Ovary (tissue), 10 donors: ENCODE measurements at places on chromosomes 16 and 17. TPM values are rescaled to one million over a fixed set of nuclear protein-coding genes. Genes with fewer than 3 reads are reported as not detected.

Gene PTX4
- not detected for total RNA-seq

Gene HOXB7
- 0.88 TPM for total RNA-seq

Gene GRAP
- total RNA-seq: 1.9 TPM

Gene EPOP
- 0.83 TPM for total RNA-seq

Gene RNF227
- total RNA-seq: 16.5 TPM

Gene AATK
- 1.4 TPM for total RNA-seq

Gene HAPSTR1
- 62.1 TPM for total RNA-seq

DNA sequence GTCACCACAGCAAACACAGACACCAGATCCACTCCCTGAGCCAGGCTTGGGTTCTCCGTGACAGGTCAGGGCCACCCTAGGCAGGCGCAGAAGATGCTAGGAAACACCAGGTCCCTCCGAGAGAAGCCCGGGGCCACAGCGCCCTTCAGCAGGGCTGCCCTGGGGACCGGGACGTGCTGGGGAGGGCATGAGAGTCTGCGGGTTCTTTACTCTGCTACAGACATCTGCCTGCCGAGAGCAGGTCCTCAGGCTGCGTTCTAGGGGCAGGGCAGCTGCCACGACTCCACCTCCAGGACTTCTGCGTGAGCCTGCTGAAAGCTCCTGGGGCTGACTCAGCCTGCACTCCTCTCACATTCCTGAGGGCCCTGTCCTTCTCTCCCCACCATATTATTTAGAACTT, 11.4 kb downstream of the MYLK3 start:
- H3K27me3 ChIP-seq: no peaks in the 10 kb centered on the region
- no peak for DNase-seq
- H3K4me3 ChIP-seq: no peak overlapping the region
- no peaks in the 10 kb centered on the region for H3K4me1 ChIP-seq

- no peaks in the 10 kb centered on the region for H3K4me1 ChIP-seq
- no peaks in the 10 kb centered on the region for H3K27me3 ChIP-seq
- H3K27ac ChIP-seq: no peak overlapping the region
Observed at GRCh38 chr16:33059206-33059605, 134.8 kb upstream of the TP53TG3C start.

DNA sequence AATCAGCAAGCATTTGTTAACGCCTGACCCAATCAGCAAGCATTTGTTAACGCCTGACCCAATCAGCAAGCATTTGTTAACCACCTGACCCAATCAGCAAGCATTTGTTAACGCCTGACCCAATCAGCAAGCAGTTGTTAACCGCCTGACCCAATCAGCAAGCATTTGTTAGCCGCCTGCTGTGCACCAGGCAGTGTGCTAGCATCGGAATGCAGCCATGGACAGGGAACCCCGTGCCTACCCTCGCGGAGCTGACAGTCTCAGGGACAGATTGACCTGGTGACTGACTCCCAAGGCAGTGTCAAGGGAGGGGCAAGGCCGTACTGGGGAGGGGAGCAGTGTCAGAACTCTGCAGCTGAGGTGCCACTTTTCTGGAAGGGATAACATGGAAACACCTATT, 66.9 kb downstream of the ABR start:
- H3K27me3 ChIP-seq: no peaks in the 10 kb centered on the region
- peaks cover 16% of the 10 kb centered on the region for H3K4me1 ChIP-seq
- no peak overlapping the region for H3K4me3 ChIP-seq
- no peak for DNase-seq
- no peak overlapping the region for H3K27ac ChIP-seq

- no peak overlapping the region for H3K27ac ChIP-seq
- no peaks in the 10 kb centered on the region for H3K27me3 ChIP-seq
- no peak overlapping the region for H3K4me3 ChIP-seq
- no peaks in the 10 kb centered on the region for H3K4me1 ChIP-seq
Observed at GRCh38 chr17:58028578-58028977, 21.5 kb upstream of the SRSF1 start.

- H3K36me3 ChIP-seq: no peaks in the 10 kb centered on the region
- peak overlapping the region; percentile 78 for H3K27ac ChIP-seq
- H3K4me3 ChIP-seq: no peak overlapping the region
- H3K27me3 ChIP-seq: no peaks in the 10 kb centered on the region
Observed at GRCh38 chr17:2076087-2076984, 21.4 kb downstream of the HIC1 start.

DNA sequence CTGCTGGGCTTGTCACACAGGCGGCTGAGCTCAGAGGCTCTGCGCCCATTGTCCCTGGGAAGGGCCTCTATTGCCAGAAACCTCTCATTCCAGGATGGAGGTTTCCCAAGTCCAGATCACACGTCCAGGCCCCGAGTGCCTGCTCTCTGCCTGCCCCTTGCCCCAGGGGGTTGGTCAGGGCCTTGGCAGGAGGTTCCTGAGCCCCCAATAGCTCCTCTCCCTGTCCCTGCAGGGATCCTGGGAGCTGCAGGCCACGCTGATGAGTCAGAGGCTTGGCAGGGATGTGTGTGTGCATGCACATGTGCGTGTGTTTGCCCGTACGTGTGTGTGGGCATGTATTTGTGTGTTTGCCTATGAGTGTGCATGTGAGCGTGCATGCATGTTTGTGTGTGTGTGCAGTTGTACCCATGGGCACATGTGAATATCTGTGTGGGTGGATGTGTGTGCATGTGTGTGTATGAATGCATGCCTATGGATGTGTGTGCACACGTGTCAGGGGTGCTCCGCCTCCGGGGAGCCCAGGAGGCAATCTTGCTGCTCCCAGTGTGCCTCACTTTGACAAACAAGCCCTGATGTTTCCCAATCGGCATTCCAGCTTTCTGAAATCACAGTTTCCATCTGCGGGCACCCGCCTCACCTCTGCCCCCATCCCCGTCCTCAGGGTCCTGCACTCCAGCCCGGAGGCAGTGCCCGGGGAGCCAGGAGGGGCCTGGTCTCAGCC, 98.4 kb upstream of the GSE1 start:
- peaks cover 26% of the 10 kb centered on the region for H3K4me1 ChIP-seq
- H3K4me3 ChIP-seq: no peak overlapping the region
- no peaks in the 10 kb centered on the region for H3K27me3 ChIP-seq
- peak; percentile 65 for DNase-seq
- no peaks in the 10 kb centered on the region for H3K36me3 ChIP-seq

DNA sequence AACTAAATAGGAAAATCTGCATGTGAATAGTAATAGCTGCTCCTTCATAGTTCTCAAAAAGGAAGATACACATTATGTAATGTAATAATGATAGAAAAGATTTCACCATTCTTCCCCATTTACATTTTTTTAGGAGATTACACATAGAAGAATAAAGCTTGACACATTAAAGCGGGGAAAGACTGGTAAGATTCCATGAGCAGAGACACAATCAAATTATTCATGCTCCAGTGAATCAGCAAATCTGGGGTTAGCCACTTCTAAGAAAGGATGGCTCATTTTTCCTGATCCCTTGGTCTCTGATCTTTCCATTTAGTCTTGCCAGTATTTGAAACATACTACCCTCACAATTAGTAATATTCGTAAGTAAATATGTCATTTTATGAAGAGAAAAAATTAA, 81.9 kb downstream of the CA4 start:
- no peaks in the 10 kb centered on the region for H3K27me3 ChIP-seq
- DNase-seq: no peak
- no peaks in the 10 kb centered on the region for H3K36me3 ChIP-seq
- H3K4me1 ChIP-seq: no peaks in the 10 kb centered on the region
- H3K27ac ChIP-seq: no peak overlapping the region

GRCh38 chr16:70702624-70703023, 16.8 kb upstream of the MTSS2 start:
- peaks cover 25% of the 10 kb centered on the region for H3K4me1 ChIP-seq
- no peak for DNase-seq
- no peaks in the 10 kb centered on the region for H3K27me3 ChIP-seq
- H3K27ac ChIP-seq: peak overlapping the region; percentile 3
- H3K4me3 ChIP-seq: no peak overlapping the region

DNA sequence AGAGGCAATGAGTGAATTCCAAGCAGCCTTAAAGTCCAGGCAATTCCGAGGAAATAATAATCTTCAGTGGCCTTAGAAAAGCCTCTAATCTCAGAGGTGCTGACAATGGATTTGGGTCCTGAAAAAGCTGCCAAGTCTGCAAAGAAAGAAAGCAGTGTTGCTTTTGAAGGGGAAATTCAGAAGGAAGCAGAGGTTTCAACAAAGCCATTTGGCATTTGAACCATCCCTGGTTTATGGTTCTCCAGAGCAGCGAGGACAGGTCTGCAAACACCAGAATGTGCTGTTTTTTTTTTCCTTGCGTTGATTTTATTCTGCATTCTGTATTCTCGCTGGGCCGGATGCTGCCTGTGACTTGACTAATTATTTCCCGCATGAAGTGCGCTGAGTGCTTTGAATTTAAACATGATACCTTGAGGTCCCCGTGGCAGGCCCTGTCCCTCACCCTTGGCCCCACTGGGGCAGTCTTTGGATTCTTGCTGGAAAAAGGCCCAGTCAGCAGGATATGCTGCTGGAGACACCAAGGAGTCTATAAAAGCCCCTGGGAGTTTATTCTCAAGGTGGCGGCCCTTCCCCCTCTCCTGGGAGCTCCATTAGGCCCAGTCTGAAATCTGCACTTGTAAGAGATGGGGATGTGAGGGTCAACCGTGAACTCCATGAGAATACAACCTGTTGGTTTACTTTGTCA, 338.3 kb downstream of the HAPSTR1 start:
- no peak overlapping the region for H3K27ac ChIP-seq
- H3K4me3 ChIP-seq: no peak overlapping the region
- H3K36me3 ChIP-seq: no peaks in the 10 kb centered on the region
- no peaks in the 10 kb centered on the region for H3K4me1 ChIP-seq
- H3K27me3 ChIP-seq: no peaks in the 10 kb centered on the region

- H3K27ac ChIP-seq: no peak overlapping the region
- no peaks in the 10 kb centered on the region for H3K4me1 ChIP-seq
- no peaks in the 10 kb centered on the region for H3K27me3 ChIP-seq
- H3K36me3 ChIP-seq: no peaks in the 10 kb centered on the region
- DNase-seq: no peak
- H3K4me3 ChIP-seq: no peak overlapping the region
Observed at GRCh38 chr17:35295686-35296085, 52.8 kb downstream of the SLFN5 start.

GRCh38 chr17:4837471-4838308, 4.5 kb downstream of the MINK1 start:
- H3K4me3 ChIP-seq: no peak overlapping the region
- H3K27me3 ChIP-seq: no peaks in the 10 kb centered on the region
- peak; percentile 57 for DNase-seq
- H3K4me1 ChIP-seq: peaks cover 32% of the 10 kb centered on the region
- H3K36me3 ChIP-seq: no peaks in the 10 kb centered on the region
- H3K27ac ChIP-seq: peak overlapping the region; percentile 25

DNA sequence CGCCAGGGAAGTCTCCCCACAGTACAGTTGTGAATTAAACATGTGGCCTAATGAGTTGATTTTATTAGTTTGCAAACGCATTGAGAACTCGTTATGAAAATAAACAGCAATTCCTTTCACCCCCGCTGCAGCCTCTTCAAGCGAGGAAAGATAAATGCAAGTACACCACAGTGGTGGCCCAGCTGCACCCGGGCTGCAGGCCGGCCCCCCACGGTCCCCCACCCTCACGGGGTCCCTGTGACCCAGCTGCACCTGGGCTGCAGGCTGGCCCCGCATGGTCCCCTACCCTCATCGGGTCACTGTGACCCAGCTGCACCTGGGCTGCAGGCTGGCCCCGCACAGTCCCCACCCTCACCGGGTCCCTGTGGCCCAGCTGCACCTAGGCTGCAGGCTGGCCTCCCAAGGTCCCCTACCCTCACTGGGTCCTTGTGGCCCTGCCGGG, 32.2 kb downstream of the SDK2 start:
- H3K36me3 ChIP-seq: no peaks in the 10 kb centered on the region
- H3K4me3 ChIP-seq: no peak overlapping the region

GRCh38 chr16:1706386-1707192, 594 bp downstream of the MAPK8IP3 start:
- H3K27ac ChIP-seq: no peak overlapping the region

- no peaks in the 10 kb centered on the region for H3K27me3 ChIP-seq
- no peaks in the 10 kb centered on the region for H3K36me3 ChIP-seq
- no peak overlapping the region for H3K4me3 ChIP-seq
- H3K4me1 ChIP-seq: peaks cover 2% of the 10 kb centered on the region
- H3K27ac ChIP-seq: no peak overlapping the region
- DNase-seq: no peak
Observed at GRCh38 chr16:73230651-73231050, 182.7 kb upstream of the ZFHX3 start.

- no peak overlapping the region for H3K27ac ChIP-seq
- no peaks in the 10 kb centered on the region for H3K27me3 ChIP-seq
- no peaks in the 10 kb centered on the region for H3K36me3 ChIP-seq
- no peak overlapping the region for H3K4me3 ChIP-seq
- no peaks in the 10 kb centered on the region for H3K4me1 ChIP-seq
- peak; percentile 21 for DNase-seq
Observed at GRCh38 chr16:51556694-51557340, 405.7 kb upstream of the SALL1 start.

DNA sequence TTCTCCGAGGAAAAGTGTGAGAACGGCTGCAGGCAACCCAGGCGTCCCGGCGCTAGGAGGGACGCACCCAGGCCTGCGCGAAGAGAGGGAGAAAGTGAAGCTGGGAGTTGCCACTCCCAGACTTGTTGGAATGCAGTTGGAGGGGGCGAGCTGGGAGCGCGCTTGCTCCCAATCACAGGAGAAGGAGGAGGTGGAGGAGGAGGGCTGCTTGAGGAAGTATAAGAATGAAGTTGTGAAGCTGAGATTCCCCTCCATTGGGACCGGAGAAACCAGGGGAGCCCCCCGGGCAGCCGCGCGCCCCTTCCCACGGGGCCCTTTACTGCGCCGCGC, at the start of gene ERBB2:
Gene ERBB2, plus strand, starts transcription at position 247 of the 330 bp plus-strand sequence. CDS start 175 bp downstream, outside the sequence.
- DNase-seq: peak; percentile 62
- no peaks in the 10 kb centered on the region for H3K27me3 ChIP-seq
- peak within 1 kb of the TSS; percentile 45 for H3K27ac ChIP-seq
- H3K4me1 ChIP-seq: peaks cover 9% of the 10 kb centered on the region
- peak within 1 kb of the TSS; percentile 70 for H3K4me3 ChIP-seq
- H3K36me3 ChIP-seq: no peaks in the 10 kb centered on the region

GRCh38 chr17:65677932-65678331, 116.5 kb upstream of the AXIN2 start:
- DNase-seq: no peak
- H3K4me1 ChIP-seq: peaks cover 2% of the 10 kb centered on the region
- H3K27me3 ChIP-seq: no peaks in the 10 kb centered on the region
- no peak overlapping the region for H3K27ac ChIP-seq
- H3K4me3 ChIP-seq: no peak overlapping the region

- peaks cover 6% of the 10 kb centered on the region for H3K4me1 ChIP-seq
- H3K4me3 ChIP-seq: peak overlapping the region; percentile 63
- H3K36me3 ChIP-seq: no peaks in the 10 kb centered on the region
- no peak for DNase-seq
- no peaks in the 10 kb centered on the region for H3K27me3 ChIP-seq
Observed at GRCh38 chr16:30760577-30761426, 1.1 kb downstream of the CFAP119 start.

DNA sequence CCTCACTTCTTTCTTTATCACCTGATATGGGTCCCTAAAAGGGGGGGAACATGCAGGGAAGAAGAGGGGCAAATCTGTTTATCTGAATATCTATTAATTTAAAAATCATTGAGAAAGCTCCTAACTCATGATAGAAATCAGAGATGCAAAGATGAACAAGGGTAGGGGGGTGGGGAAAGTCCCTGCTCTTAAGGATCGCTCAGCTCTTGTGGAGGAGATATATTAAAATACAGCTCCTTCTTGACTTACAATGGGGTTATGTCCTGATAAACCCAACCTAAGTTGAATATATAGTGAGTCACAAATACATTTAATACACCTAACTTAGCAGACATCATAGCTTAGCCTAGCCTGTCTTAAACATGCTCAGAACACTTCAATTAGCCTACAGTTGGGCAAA, 237.5 kb downstream of the MAF start:
- DNase-seq: no peak
- H3K36me3 ChIP-seq: no peaks in the 10 kb centered on the region
- H3K4me3 ChIP-seq: no peak overlapping the region
- no peaks in the 10 kb centered on the region for H3K27me3 ChIP-seq
